GM12892 (cell line): ENCODE measurements at places on chromosomes 7 and 10.

DNA sequence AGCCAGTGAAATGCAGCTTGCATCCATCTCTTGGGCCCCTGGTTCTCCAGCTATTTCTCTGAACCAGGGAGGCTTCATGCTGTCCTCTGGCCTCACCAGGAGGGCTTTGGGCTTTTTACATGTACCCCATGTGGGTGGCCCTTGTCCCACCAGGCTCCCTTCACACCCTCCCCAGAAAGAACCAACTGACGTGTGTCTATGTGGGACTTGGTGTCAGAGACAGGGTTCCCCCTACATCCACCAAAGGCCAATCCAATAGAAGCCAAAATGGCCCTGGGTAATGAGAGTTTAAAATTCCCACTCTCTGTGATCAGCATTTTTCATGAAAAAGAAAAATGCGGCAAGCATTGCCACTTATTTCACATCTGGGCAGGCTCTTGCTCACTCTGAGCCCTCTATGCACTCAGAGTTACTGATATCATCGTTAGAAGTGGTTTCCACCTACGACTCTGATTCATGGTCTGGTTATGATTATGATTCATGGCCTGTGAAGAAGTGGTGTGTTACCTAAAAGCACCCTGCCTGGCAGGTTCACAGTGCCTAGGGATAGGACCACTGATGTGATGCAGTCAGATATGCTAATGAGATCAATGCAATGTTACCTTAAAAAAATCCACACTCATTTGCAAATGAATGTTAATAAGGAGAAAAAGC, 133.5 kb downstream of the BUB3 start:
- DNase-seq, result no peak

DNA sequence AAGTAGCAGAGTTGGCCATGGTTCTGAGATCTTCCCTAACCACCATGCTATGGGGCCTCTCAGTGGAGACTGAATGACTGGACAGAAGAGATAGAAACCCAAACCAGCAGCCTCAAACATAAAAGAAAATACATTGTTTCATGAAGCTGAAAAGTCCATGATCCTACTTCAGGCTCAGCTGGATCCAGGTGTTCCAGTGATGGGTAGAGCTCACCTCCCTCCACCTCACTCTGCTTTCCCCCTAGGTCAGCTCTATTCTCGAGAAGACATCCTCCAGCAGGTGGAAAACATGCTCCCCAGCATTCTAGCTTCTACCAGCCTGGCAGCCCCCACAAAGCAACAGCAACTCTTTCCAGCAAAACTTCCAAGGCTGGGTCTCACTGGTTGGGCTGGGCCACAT, 132.1 kb downstream of the OAT start:
- DNase-seq, result no peak

- no peak for DNase-seq
Observed at GRCh38 chr10:127115100-127115499, 81.3 kb downstream of the INSYN2A start.

GRCh38 chr10:87864496-87865059, 1.2 kb downstream of the PTEN start:
- DNase-seq, result no peak

DNA sequence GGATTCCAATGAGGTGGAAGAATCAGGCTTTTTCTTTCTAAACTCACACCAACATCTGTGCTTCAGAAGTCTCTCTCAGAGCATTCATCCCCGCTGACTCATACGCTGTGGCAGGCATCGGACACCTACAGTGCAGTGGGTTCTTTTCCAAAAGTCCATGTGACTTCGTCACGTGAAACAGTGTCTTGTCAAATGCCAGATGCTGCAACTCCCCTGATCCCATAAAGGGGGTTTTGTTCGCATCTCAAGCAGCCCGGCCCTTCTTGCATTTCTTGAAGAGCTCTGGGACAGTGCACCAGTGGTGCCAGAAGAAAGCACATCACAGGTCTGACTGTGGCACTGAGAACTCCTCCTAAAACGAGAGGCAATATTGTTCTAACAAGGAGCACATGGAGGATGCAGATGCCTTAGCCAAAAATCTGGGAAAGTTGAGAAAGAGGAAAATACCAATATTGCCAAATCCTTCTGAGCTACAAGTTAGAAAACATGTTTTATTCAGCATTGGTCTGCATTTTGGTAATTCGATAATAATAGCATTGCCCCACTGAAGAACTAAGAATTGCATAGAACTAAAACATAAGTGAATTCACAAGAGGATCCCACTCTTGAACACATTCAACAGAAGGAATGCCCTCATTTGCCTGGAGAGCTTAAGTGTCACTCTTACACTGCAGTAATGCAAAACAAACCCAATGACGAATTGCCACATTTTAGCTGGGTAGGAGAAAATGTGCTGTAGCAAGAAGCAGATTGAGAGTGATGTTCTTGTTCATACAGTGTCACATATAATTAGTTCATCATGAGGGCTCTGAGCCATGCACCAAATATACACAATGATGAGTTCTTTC, 204.4 kb downstream of the CXCL12 start:
- no peak for DNase-seq

DNA sequence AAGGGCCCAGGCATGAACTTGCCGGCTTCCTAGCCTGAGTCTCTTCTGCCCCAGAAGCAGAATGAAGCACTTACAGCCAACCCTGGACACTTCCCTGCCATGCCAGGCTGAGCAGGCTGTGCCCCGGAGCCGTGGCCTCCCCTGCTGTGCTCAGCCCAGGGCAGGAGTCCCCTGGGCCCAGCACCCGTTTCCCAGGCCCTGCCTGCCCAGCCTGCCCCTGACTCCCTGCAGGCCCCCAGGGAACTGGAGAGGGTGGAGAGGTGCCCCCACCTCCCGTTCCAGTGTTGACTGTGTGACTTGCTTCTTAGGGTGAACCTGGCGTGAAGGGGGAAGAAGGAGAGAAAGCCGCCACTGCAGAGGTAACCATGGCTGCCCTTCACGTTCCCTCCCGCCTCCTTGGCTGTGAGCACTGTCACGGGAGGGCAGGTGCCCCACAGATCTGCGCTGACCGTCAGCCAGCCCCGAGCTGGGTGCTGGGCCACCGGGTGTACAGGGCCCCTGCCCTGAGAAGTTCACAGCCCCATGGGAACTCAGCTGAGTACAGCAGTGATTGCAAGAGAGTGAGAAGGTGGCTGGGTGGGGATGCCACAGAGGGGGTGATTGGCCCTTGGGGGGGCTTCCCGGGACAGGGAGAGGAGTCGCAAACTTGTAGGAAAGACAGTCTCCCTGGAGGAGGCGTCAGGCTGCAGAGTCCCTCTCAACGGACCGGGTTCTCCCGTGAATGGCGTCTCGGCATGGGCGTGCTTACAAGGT, 75.9 kb downstream of the MYL10 start:
- no peak for DNase-seq

DNA sequence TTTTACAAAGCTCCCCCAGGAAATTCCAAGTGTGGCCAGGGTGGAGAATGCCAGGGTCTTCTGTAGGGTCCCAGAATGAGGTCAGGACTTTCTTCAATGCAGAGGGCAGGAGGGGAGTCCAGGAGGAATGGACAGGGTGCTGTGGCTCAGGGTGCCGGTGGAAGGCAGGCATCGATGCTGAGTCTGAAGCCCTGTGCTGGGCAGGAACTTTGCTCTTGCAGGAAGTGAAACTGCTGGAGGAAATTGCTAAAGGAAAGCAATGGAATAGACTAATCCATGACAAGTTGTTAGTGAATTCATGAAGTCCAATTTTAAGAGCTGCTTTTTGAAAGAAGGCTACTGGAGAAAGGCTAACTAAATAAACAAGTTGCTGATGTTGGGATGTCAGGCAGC, 14.8 kb downstream of the PTPRE start:
- DNase-seq, result no peak

- no peak for DNase-seq
Observed at GRCh38 chr10:3486346-3487065, 298.5 kb downstream of the KLF6 start.

DNA sequence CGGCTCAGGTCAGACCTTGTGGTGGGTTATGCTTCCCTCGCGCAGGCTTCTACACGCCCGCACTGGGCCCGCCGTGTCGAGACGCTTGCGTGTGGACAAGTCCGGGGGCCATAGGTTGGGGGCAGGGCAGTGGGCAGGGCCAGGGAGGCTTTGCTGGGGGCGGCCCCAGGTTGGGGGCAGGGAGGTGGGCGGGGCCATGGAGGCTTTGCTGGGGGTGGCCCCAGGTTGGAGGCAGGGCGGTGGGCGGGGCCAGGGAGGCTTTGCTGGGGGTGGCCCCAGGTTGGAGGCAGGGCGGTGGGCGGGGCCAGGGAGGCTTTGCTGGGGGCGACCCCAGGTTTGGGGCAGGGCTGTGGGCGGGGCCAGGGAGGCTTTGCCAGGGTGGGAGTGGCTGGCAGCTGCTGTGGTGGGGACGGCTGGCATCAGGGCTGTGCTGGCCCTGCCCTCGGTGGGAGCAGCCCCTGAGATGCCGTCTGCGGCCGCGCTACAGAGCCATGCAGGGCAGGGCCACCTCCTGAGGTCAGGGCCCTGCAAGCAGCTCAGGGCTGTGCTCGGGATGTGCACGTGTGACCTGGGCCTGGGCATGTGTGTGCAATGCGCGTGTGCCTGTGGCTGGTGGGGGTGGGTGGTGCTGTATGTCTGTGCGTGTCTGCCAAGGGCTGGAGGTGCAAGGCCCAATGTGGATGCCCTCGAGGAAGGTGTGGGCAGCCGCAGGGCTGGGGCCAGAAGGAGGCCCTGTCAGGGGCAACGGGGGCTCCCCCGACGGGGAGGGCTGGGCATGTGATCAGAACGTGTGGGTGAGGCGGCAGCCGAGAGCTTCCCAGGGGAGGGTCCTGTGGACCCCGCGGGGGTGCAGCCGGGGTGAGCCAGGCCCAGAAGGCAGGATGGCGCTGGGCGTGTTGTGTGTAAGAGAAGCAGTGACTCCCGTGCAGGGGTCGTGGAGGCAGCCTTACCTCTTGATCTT, 72.5 kb upstream of the NKX6-2 start:
- DNase-seq, result no peak

DNA sequence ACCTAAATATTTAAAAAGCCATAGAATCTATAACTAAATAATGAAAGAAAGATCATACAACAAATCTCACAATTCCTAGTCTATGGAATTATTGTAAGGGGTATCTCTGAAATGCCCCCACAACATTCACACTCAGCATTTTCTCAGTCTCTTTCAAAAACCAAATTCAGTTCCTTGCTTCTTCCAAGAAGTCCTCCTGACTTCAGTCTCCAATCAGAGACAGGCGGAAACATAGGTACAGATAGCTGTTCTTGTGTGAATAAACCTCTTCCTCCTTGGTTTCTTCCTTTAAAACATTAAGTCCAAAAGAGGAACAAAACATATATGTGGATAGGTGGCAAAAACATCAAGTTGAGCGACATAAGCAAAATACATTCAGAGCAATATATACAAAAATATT, 13.9 kb upstream of the FBXW4 start:
- DNase-seq, result no peak
